ENCODE measurements at places on chromosomes 1 and 21.

GRCh38 chr1:15992582-15993500, 11.2 kb upstream of the SRARP start:
- DNase-seq = no peak

DNA sequence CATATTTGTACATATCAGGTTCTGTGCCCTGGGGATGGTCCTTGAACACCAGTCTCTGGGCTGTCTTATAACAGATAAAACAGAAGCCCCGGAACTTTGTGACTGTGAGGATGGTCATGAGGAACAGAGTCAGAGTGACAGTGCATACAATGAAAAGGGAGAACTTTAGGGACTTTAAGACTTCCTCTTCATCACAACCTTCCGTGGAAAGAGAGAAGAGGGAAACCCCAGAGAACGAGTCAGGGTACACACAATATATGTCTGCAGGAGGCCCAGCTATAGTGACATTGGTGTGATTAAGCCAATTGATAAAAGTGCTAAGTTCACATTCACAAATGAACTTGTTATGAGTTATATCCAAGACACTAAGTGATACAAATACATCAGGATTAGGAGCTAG, 32.1 kb downstream of the TLR5 start:
- no peak for DNase-seq

DNA sequence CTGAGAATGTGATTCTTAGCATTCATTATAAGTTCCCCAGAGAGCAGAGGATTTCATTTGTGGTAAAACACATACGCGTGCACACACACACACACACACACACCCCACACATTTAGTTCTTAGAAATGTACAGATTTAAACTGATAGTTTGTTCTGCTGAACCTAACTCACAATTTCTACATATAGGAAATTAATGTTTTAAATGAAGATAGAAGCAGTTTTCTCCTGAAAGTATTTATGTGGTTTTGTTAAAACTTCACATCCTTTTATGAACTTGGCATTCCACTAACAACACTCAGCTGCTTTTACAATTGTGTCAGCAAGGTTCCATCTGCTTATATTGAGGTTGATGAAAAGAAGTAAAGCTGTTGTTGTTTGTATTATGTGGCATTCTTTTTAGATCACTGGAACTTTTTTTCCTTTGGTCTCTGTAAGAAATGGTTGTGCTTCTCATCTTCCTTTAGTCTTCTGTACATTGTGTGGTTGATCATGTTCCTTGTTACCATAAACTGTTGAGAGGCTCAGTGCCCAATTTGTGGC, 41.6 kb downstream of the AK4 start:
- DNase-seq = no peak

GRCh38 chr21:32304998-32305397, 6.3 kb downstream of the MRAP start:
- DNase-seq = peak; percentile 1

GRCh38 chr1:213180833-213181232, 129.8 kb downstream of the RPS6KC1 start:
- DNase-seq = no peak
